Type B pancreatic cell (in vitro differentiated cells): ENCODE measurements at places on chromosomes 6 and 20. TPM values are rescaled to one million over a fixed set of nuclear protein-coding genes. Genes with fewer than 3 reads are reported as not detected.
A peak's percentile ranks its signal among the peaks of the same experiment; 100 is the strongest.

CEBPB gene
- 23.0 and 54.1 TPM in 2 replicates for total RNA-seq

KIAA1755 gene
- 4.7 TPM in 1 of 2 replicates, not detected in the other for total RNA-seq

- DNase-seq, result no peak
These were observed 14.0 kb upstream of the KIF3B start for GRCh38 chr20:32263398-32263954.

- DNase-seq, result no peak
These were observed 162.3 kb upstream of the PDE10A start for GRCh38 chr6:165825256-165825815.

GRCh38 chr6:169961772-169962561, 210.5 kb downstream of the ERMARD start:
- DNase-seq, result peak; percentile 69
